ENCODE measurements at places on chromosomes 2 and 18.

DNA sequence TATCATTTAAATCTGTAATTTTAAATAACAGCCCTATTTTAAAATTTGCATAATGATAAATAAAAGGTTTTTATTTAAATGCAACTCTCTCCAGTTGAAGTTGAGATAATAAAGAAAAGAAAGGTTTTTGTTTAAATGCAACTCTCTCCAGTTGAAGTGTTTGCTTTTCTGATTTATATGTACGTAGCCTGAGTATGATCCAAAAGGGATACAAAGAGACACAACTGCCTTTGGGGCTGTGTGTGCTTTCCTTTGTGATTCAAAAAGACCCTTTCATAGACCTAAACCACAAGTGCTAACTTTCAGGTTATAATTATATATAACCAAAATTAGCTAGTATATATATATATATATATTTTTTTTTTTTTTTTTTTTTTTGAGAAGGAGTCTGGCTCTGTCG lies 76.2 kb upstream of the MFF start:
- DNase-seq = no peak

DNA sequence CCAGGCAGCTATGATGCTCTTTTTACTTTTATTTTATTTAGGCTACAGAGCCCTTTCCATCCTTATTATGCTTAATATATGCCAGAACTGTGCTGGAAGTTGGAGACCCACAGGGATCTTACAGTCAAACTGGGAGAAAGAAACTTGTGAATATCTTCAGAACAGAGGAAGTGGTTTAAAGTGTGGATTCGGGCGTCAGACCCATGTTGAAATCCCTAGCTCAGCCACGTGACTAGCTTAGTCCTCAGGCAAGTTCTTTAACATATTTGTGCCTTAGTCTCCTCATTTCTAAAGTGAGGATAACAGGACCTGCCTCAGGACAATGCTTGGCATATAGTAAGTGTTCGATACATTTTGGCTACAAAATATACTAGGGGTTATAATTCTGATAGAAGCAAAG lies 59.1 kb downstream of the MAP3K20 start:
- DNase-seq = no peak

GRCh38 chr18:54405290-54405689 lies 47.6 kb downstream of the C18orf54 start:
- DNase-seq = no peak

GRCh38 chr2:178229927-178230326 lies 35.6 kb downstream of the OSBPL6 start:
- no peak for DNase-seq

All from AG04449 (cell line).